CMK (cell line): ENCODE measurements at places on chromosomes 11 and 22.

- peak; percentile 26 for DNase-seq
Measured at GRCh38 chr11:61698173-61698948, 18.2 kb downstream of the DAGLA start.

DNA sequence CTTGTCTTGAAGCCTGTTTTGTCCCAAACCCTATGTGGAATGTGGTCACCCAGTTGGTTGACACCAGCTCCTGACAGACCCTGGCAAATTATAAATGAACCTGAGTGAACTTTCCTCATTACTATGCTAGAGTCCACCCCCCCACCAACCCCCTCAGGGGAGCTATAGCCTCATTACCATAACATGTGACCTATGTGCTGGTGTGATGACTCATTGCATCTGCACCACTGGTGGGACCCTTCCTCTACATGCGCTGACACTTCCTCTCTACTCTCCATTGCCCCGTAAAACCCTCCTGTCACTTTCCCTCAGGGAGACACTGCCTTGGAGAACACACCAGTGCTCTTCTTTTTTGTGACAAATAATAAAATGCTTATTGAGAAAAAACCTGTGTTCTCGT is 105.0 kb upstream of the SESN3 start:
- no peak for DNase-seq

DNA sequence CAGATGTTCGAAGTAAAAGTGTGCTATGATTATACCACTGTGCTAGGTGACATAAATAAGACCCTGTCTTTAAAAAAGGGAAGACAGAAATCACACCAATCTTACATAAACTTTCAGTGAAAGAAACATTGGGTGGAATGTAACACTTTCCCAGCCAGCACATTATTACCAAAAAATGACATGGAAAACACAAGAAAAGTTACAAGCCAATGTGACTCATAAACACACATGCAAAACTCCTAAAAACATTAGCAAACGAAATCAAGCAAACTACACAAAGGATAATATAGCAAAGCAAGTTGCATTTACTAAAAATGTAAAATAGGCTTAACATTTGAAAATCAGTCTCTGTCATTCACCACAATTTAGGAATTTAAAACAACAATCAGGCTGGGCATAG is 47.0 kb downstream of the SBF2 start:
- DNase-seq, result no peak

GRCh38 chr11:120335908-120336640 is at the start of gene ARHGEF12:
ARHGEF12 (plus strand) TSS chr11:120336413; CDS start chr11:120337244, 831 bp downstream.
- DNase-seq, result peak; percentile 94

GRCh38 chr11:13463779-13464290 is 813 bp upstream of the BTBD10 start:
- DNase-seq, result no peak

DNA sequence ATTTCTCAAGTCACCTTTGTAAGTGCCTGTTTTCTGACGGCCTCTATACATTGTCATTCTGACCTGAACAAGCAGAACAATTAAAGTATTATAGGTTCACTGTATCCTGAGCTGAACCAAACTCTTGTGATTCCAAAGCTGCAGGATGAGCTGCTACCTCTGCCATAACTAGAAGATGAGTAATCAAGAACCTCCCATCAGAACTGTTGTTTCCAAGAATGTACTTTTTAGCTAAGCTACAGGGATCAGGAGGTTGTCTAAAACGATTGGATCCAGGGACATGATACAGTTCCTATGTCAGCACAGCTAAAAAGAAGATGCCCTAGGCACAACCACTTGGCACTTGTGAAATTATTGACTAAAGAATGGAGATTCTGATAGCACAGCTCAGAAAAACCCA is 288.4 kb upstream of the CCDC90B start:
- no peak for DNase-seq

DNA sequence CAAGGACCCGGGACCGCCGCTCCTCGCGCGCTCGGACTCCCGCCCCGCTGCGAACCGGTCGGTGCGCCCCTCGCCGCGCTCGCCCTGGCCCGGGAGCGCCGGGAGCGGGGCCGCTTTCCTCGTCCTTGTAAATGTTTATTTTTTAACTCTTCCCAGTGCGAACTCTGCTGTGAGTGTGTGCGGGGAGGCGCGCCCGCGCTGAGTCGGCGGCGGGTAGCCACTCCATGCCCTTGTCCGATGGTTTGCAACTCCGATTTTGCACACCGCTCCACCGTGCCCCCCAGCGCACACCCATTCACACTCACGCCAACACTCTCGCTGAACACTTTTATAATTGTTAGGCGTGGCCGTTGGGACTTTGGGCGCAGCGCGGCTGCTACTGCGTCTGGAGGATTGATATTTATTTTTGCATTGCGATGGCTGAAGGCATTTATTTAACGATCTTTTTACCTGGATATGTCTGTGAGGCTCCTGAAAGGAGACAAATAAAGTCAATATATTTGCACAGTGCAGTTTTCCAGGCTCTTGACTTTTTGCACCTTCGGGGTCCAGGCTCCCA is 1.0 kb downstream of the C11orf96 start:
- no peak for DNase-seq

GRCh38 chr11:88301488-88302140 is 35.9 kb downstream of the CTSC start:
- no peak for DNase-seq

GRCh38 chr11:33730716-33731115 is 5.5 kb downstream of the CD59 start:
- DNase-seq, result no peak

- no peak for DNase-seq
Measured at GRCh38 chr11:65609229-65609628, 4.8 kb downstream of the MAP3K11 start.

- no peak for DNase-seq
Measured at GRCh38 chr11:86212019-86212611, 32.4 kb upstream of the EED start.

DNA sequence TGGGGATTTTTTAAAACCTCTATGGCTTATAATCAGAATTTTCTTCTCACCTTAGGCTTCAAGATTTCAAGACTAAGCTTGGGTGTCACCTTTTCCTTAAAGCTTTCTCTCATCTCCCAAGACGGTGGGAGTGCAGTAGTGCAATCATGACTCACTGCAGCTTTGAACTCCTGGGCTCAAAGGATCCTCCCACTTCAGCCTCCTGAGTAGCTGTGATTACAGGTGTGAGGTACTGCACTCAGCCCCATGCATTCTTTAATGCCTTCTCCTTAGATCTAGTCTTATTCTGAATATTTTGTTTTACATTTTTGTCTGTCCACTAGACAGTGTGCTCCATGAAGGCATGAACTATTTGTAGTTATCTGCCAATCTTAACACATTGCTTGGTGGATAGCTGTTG is 55.7 kb upstream of the FAT3 start:
- DNase-seq, result no peak

GRCh38 chr11:101327908-101328307 is 198.3 kb upstream of the PGR start:
- no peak for DNase-seq

- DNase-seq, result no peak
Measured at GRCh38 chr11:58913685-58914084, 25.6 kb upstream of the GLYATL1 start.

DNA sequence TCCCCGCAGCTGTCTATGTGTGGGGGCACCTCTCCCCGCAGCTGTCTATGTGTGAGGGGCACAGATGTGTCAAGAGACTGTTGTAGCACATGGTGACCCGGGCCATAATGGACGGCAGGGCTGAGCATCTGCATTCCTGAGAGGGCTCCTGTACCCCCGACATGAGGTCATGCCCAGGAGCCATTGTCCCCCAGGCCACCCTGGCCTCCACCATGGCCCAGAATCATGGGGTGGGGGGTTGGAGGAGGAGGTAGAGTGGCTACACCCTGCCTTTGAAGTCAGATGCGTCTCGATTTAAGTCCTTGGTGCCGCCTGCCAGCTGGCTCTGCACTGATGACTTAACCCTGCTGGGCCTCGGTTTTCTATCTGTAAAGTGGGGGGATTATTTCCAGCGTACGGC is 49.1 kb downstream of the ARHGAP8 start:
- no peak for DNase-seq

DNA sequence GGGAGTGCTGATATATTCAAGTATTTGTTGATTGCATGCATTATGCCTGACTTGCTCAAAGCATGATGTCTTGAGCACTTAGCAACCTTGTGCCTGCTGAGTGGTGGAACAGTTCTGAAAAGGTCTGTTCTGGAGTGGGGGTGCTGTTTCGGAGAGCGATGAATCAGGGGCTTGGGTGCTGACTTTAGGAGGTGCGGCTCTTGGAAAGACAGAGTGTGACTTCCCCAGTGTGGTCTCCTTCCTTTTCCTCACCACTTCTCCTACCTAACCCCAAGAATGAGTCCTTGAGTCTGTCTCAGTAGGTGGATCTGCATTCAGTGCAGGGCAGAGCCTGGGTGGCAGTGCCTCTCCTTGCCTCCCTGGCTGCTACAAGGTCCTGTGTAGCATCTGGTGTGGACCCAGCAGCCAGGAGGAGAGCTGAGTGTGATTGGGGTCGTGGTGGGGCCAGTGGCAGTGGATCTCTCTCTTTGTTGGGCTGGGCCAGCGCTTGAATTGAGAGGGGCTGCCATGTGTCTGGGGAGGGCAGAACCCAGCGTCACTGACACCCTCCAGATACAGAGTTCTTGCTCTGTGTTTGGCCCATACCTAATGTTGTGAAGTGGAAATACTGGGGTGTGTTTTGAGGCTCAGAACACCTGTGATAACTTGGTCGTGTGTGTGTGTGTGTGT is 35.9 kb downstream of the ST3GAL4 start:
- no peak for DNase-seq

DNA sequence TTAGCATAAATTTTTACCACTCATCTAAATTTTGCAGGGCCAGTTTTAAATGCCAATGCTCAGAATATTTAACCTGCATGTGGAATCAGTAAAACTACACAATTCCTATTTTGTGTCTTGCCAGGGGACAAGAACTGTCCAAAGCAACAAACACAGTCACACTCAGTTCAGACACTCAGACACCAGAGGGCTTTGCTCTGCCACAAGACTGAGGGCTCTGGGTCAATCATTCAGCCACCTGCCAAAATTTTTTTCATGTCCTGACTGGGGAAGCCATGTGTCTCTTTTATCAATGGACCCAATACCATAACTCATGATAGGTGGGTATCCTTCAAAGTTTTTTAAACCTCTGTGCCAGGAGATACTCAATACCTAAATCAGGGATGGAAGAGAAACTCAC is 304.0 kb upstream of the ANO3 start:
- no peak for DNase-seq

GRCh38 chr11:28227460-28227859 is 119.3 kb downstream of the METTL15 start:
- DNase-seq, result no peak

DNA sequence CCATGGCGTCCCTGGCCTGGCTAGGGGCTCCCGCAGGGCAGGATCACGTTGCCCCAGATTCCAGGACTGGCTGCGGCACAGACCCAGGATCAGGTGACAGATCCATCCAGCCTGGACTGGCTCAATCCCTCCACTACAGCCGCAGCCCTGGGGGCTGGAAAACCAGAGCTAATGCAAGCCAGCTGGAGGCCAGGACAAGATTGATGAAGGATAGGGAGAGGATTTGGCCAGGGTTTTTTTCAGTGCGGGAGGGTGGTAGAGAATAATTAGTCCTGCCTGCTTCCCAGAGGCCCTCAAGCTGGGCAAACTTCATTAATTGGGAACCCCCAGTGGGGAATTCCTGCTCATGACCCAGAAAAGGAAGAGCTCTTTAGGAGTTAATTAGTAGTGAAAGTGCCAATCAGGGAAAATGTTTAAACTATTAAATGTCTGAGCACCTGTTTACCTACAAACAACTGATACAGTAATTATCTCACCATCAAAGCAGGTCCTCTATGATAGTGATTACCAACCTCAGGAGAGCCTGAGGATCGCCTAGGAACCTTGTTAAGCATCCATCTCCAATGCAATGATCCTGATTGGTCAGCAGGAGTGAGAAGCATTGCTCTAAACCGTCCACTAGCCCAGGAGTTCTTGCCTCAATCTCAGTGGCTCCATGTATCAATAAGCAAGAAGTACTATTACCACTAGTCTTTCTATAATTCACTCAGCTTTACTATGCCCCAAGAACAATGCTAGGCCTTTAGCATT is 33.0 kb upstream of the MYOD1 start:
- no peak for DNase-seq

- DNase-seq, result no peak
Measured at GRCh38 chr22:44277386-44278135, 35.2 kb downstream of the SHISAL1 start.

DNA sequence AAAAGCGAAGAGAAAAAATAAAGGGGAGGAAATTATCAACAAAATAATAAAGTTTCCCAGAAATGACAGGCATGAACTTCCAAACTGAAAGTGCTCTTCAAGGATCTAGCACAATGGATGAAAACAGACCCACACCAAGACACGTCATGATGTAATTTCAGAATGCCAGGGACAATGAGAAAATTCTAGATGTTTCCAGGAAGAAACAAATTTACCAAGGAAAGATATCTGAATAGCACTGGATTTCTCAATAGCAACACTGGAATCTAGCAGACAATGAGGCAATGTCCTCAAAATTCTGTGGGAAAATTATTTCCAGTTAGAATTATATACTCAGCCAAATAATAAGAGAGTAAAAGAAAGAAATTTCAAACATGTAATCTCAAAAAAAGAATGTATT is 46.0 kb downstream of the DENND5A start:
- DNase-seq, result no peak

- no peak for DNase-seq
Measured at GRCh38 chr22:34763496-34763895, 302.5 kb upstream of the ISX start.

- DNase-seq, result no peak
Measured at GRCh38 chr22:23121424-23121823, 20.4 kb downstream of the RSPH14 start.

- no peak for DNase-seq
Measured at GRCh38 chr11:60095477-60096120, 7.1 kb downstream of the MS4A2 start.

DNA sequence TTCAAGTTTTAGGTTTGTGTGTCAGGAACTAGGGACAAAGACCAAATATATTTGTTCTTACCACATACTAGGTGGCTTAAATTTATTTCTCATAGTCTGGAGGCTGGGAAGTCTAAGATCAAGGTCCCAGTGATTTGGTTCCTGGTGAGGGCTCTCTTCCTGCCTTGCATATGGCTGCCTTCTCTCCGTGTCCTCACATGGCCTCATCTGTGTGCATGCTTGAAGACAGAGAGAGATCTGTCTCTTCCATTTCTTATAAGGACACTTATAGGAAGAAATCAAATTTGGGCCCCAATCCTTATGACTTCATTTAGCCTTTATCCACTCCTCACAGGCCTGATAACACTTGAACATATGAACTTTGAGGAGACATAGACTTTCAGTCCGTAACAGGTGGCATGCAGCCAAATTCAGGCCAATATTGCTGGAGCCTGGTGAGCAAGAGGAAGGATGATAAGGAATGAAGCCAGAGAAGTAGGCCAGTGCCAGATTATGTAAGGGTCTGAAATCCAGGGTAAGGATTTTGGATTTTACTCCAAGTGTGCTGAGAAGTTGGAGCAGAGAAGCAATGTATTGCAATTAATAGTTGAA is 35.1 kb downstream of the TTC17 start:
- no peak for DNase-seq

GRCh38 chr11:11972730-11973341 is 35.6 kb downstream of the DKK3 start:
- DNase-seq, result no peak

- DNase-seq, result no peak
Measured at GRCh38 chr11:101061606-101062005, 68.0 kb downstream of the PGR start.
